ENCODE measurements at places on chromosomes 12 and 14. TPM values are rescaled to one million over a fixed set of nuclear protein-coding genes. Genes with fewer than 3 reads are reported as not detected.
A peak's percentile ranks its signal among the peaks of the same experiment; 100 is the strongest.

GRCh38 chr12:57470970-57471656 lies 8.6 kb downstream of the ARHGAP9 start:
- no peak for DNase-seq

GRCh38 chr12:98771811-98772752 lies 127.0 kb downstream of the APAF1 start:
- DNase-seq = no peak

GRCh38 chr12:116684891-116685290 lies 53.0 kb downstream of the SPRING1 start:
- no peak for DNase-seq

The A2M gene
- 233 TPM for total RNA-seq

- DNase-seq = no peak
Measured at GRCh38 chr12:68771223-68771925, 25.4 kb downstream of the SLC35E3 start.

GRCh38 chr14:75220156-75220555 lies 43.7 kb upstream of the TMED10 start:
- DNase-seq = peak; percentile 19

DNA sequence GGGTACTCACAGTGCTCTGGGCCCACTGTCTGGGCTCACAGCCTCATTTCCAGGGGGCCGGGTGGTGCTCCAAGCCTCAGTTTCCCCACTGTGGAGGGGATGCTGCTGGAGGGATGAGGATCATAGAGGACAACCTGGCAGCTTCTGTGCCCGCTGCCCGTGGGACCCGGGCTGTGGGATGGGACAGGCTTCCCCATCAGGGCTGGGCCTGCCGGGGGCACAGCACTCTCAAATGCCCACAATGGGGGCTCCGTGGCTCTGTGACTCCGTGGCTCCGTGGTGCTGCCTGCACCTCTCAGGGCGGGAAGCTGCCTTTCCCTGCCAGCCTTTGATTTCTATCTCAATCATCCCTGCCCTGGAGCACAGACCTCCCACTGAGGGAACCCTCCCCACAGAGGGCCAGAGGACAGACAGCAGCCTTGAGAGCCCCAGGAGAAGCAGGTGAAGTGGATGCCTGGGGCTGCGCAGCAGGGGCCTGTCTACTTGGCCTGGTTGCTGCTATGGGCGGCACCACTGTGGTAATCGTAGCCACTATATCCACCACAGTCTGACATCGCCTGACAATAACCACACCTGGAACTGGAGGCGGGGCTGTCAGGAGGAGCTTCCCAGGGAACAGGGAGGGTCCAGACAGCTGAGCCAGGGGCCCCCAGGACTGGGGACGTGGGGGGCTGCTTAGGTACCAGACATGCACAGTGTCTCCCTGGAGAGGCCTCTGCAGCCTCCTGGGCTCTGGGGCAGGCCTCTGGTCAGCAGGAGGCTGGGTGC lies 375.9 kb downstream of the TMEM121 start:
- DNase-seq = no peak
